ENCODE measurements at places on chromosomes 6 and 20.

DNA sequence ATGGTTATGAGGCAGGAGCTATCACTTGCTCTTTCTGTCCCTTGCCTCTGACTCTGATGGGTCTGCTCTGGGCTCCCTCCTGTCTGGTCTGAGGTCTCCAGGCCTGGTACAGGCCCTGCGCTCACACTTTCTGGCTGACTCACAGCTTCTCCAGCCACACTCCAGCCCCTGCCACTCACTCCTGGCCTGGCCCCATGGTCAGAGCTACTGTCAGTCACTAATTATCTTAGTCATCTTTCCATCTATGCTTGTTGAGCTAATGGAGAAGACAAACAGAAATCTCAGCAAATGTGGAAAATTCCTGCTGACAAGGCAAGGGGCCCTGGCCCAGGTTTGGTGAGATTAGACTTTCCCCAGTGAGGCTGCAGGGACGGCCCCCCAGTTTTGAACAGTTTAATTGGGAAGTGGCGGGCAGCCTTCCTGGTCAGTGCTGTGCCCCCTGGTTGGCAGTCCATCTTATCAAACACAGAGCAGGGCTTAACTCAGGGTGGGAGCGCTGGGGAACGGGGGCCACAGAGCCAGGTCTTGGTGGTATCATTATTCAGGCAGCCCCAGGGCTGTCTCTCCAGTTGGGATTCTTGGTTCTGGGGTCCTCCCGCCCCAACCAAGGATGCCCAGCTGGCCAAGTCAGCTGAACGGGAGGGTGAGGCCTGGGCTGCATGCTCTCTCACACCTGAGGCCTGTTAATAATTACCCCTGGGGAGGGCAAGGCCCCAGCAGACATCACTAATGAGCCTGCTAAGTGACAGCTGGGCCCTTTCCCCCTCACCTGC, 63.4 kb downstream of the VEGFA start:
- DNase-seq: no peak

DNA sequence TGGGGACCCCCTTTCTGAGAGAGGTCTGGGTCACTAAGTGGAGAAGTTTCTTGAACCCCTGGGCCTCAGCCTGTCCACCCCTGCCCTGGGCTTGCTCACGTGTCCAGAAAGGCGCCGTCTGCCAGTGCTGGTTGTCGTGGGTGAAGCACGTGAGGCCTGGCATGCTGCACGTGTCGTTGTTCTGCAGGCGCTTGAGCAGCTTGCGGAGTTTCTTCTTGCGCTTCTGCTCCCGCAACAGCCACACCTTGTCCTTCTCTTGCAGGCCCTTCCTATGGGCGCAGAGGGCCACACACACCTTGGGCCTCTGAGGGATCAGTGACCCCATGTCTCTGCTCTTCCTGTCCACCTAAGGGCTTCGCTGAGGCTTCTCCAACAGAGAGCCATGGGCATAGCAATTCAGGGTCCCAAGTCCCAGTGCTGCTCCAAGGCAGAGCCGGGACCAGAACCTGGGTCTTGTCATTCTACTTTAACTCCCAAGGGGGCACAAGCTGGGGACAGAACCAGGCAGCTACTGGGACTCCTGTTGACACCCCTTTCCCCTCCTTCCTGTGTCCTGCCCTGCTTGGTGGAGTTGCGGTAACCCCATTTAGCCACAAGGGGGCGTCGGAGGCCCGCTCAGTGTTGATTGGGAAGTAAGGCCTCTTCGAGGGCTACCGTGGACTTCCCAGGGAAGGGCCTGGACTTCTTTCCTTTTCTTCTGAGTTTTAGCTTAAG, 121.8 kb downstream of the SULF2 start:
- peak; percentile 72 for DNase-seq

DNA sequence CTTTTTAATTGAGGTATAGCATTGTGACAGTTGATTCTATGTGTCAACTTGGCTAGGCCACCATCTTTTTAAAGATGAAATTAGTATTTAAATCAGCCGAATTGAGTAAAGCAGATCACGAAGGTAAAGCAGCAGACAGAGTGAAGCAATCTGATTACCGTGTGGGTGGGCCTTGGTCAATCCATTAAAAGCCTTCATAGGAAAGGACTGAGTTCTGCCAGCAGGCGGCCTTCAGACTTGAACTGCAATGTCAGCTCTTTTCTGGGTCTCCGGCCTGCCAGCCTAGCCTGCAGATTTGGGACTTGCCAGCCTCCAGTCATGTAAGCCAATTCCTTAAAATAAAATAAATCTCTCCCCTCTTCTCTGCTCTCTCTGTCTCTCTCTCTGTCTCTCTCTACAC, 22.4 kb upstream of the TGM2 start:
- no peak for DNase-seq

DNA sequence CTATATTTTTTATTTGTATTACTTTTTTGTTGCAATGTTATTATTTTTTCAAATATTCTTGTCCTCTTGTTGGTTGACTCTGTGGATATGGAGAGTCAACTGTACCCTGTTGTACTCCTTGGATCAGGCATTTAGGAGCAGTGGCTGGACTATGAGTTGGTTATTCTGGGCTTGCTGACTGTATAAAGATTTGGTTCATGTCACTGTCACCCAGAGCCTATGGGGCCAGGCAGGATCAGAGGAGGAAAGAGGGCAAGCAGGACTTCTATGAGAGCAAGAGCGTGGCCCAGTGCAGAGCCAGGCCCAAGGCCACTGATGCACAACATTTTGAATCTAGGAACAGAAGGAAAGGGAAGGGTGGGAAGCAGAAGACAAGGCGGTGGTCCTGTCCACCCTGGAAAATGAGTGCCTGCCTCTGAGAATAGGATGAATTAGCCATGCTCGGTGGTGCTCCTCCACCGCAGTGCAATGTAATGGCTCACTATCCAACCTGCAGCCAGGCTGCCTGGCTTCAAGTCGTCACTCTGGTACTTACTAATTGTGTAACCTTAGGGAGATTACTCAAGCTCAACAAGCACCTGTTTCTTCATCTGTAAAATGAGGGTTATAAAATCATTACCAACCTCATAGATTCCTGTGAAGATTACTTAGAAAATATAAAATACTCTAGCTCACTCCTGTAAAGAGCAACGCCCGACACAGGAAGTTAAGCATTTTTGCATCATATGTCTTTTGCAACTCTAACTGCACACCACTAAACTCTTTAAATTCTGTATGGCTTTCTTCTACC, 192.1 kb downstream of the KCNQ5 start:
- DNase-seq: no peak

DNA sequence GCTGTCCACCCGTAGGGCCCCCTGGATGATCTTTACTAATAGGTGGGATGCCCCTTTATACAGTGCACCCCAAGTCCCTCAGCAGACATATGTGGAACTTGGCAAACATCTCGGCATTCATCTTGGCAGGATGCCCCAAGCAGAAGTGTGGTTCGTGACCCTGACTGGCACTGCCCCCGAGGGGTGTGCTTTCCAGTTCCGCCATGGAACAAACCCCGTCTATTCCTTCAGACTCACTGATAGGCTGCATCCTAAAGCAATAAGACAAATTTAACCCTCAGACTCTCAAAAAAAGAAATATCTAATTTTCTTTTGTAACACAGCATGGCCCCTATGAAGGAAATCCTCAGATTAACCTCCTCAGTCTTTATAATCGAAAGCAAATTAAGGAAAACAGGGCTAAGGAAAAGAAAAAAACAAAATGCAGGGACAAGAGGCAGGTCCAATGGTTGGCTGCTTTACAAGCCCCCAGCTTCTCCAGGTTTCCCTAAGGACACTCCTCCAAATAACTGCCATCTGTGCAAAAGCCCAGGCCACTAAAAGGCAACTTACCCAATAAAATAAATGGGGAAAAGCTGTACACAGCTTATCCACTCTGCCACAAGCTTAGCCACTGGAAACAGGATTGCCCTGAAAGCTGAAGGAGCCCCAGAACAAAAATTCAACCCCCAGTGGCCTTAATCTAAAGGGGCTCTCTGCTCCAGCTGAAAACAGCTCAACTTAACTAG, 30.5 kb upstream of the RIPK1 start:
- no peak for DNase-seq
